Large intestine (tissue), 12 donors: ENCODE measurements at places on chromosomes 12 and 14. TPM values are rescaled to one million over a fixed set of nuclear protein-coding genes. Genes with fewer than 3 reads are reported as not detected.

The FGF6 gene
- polyA plus RNA-seq, result 0.07 TPM

The PIK3C2G gene
- 2.1 TPM for polyA plus RNA-seq

The UNC79 gene
- 1.5 TPM for polyA plus RNA-seq

The ACSM4 gene
- polyA plus RNA-seq, result 0.04 TPM

The WNT5B gene
- polyA plus RNA-seq, result 8.5 TPM

The SCN8A gene
- 1.4 TPM for polyA plus RNA-seq

The DIO3 gene
- 5.9 TPM for polyA plus RNA-seq

The ASPG gene
- polyA plus RNA-seq, result 11.7 TPM

The PTPRQ gene
- polyA plus RNA-seq, result 1.1 TPM

The KCNH3 gene
- polyA plus RNA-seq, result 2.2 TPM

The SELPLG gene
- polyA plus RNA-seq, result 5.6 TPM

The LTBR gene
- 132 TPM for polyA plus RNA-seq

The RHEBL1 gene
- 0.79 TPM for polyA plus RNA-seq

The TSPAN9 gene
- polyA plus RNA-seq, result 24.9 TPM

The IPO4 gene
- 22.5 TPM for polyA plus RNA-seq

The IL22 gene
- not detected for polyA plus RNA-seq

The PDZRN4 gene
- polyA plus RNA-seq, result 3.2 TPM

The GLIPR1L1 gene
- polyA plus RNA-seq, result 0.27 TPM

The ZCRB1 gene
- 42.5 TPM for polyA plus RNA-seq

The RNF212B gene
- 0.34 TPM for polyA plus RNA-seq

The EEA1 gene
- 15.5 TPM for polyA plus RNA-seq

The ACSS3 gene
- polyA plus RNA-seq, result 6.0 TPM

The GPR84 gene
- polyA plus RNA-seq, result 0.16 TPM

The HVCN1 gene
- polyA plus RNA-seq, result 5.5 TPM

The NKX2-1 gene
- not detected for polyA plus RNA-seq

The GPR135 gene
- 3.5 TPM for polyA plus RNA-seq

The TUBA1A gene
- polyA plus RNA-seq, result 547 TPM

The TRPV4 gene
- 0.76 TPM for polyA plus RNA-seq

The CTSG gene
- 0.18 TPM for polyA plus RNA-seq

The NANOG gene
- polyA plus RNA-seq, result 0.10 TPM

The KRT77 gene
- polyA plus RNA-seq, result 0.42 TPM

The ABHD12B gene
- 0.52 TPM for polyA plus RNA-seq

The AKAP3 gene
- polyA plus RNA-seq, result 2.4 TPM

The CARMIL3 gene
- 2.4 TPM for polyA plus RNA-seq

The SLC25A21 gene
- 0.58 TPM for polyA plus RNA-seq

The ANAPC5 gene
- polyA plus RNA-seq, result 138 TPM

The LMNTD1 gene
- 0.22 TPM for polyA plus RNA-seq

The PLA2G1B gene
- polyA plus RNA-seq, result 0.79 TPM

The GNB3 gene
- polyA plus RNA-seq, result 5.9 TPM

The GALNT16 gene
- polyA plus RNA-seq, result 20.4 TPM

The DTX3 gene
- 25.9 TPM for polyA plus RNA-seq

The BATF gene
- 0.67 TPM for polyA plus RNA-seq

The KRT79 gene
- not detected for polyA plus RNA-seq

The RFX4 gene
- 0.13 TPM for polyA plus RNA-seq

The CINP gene
- polyA plus RNA-seq, result 33.4 TPM
